Femur (tissue), 1 donor: ENCODE measurements at places on chromosomes 3 and 15.

DNA sequence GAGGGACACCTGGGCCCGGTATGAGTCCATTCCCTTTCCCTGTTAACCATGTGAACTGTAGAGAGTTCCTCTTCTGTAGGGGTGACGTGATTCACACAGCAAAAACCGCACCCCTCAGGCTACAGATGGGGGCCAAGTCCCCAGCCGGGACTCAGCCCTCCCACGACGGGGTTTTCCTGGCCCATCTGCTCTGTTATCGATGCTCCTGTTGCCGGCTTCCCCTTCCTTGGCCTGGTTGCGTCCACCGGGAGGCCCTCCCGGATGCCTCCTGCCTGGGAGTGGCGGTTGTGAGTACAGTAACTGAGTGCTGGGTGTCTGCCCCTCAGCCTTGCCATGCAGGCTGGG is 817 bp upstream of the PLXNA1 start:
- no peak for DNase-seq

GRCh38 chr3:197520311-197521276 is 35.2 kb downstream of the BDH1 start:
- peak; percentile 74 for DNase-seq

- DNase-seq = no peak
These were observed 418.9 kb upstream of the TPRG1 start for GRCh38 chr3:188752850-188753249.

DNA sequence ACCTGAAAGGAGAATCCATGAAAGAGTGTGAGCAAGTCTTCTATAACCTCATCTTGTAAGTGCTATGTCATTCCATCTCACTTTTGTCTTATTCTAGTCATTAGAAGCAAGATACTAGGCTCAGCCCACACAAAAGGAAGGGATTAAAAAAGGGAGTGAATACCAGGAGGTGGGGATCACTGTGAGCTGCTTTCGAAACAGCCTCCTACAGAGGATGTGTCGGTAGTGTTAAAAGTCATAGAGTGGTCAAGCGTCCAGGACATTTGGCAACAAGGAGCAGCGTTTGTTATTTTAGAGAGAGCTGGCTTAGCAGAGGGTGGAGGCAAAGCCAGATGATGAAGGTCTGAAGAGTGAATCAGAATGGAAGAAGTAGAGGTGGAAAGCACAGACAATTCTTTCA is 11.7 kb upstream of the ZNF148 start:
- no peak for DNase-seq
